ENCODE measurements at places on chromosomes 2 and 18. TPM values are rescaled to one million over a fixed set of nuclear protein-coding genes. Genes with fewer than 3 reads are reported as not detected.

DNA sequence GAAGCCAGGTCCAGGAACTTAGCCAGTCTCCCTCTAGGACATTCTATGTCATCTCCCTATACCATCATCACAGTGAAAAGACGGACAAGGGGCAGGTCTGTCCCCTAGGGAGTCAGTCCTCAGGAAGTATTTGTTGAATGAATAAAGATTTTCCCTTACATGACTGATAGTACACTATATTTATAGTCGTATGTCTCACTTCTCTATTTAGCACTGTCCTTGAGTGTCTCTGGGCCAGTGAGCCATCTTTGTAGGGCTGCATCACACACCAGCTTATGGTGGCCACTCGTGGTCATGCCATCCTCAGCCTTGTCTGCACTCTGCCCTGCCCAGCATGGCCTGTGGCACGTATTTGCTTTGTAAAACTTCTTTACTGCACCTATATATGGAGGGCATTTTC, 25.8 kb downstream of the PTPN18 start:
- DNase-seq, result no peak

Gene DYSF
- 15.4 TPM for polyA plus RNA-seq

Gene IL36A
- not detected for polyA plus RNA-seq

- DNase-seq, result no peak
These were observed 5.1 kb upstream of the PIEZO2 start for GRCh38 chr18:11154368-11154989.

DNA sequence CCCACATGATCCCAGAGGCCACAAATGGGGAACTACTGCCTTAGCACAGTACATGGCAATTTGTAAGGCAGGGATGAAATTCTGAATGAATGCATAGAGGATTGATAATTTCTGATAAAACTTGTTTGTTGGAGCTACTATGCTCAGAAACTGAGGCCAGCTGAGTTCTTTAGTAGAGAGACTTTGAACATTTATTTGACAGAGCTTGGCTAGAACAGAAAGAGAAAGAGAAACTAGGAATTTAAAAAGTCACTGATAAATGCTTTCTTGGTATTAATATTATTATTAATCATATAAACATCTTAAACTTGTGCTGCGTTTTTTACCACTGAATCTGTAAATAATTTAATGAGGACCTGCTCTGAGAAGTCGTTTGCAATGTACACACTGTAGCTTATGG, 923.7 kb upstream of the CNTNAP5 start:
- no peak for DNase-seq

Gene B3GNT7
- polyA plus RNA-seq, result 3.3 TPM

DNA sequence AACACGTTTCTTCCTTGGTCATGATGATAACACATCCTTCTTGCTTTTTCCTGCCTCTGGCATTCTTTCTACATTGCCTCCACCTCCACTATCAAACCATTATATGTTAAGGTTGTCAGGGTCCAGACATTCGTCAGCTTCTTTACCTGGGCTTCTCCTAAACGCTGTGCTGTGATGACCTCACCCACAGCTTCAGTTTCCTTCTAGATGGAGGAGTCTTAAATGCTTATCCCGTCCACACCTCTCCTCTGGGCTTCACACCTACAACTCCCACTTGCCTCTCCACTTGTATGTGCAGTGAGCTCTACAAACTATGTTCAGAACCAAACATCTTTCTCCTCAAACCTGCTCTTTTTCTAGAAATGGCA, 666 bp upstream of the STAT1 start:
- no peak for DNase-seq

Gene GCA
- polyA plus RNA-seq, result 39.0 TPM

DNA sequence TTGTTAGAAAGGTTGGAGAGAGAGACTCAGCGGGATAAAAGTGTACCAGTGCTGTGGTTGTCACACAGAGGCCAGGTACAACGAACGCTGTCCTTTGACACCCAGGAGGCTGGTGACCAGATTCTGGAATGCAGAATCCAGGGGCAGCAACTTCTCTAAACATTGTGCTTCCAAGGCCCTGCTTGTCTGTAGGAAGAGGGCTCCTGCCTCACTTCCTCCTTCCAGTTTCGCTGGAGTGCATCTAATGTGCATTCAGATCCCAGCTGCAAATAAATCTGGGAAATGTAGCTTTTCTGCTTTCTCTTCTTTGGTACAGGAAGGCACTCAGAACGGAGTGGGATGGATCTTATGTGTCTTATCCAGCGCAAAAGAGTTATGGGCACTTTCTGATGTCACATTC, 171.8 kb upstream of the ATP5MC3 start:
- DNase-seq, result no peak

DNA sequence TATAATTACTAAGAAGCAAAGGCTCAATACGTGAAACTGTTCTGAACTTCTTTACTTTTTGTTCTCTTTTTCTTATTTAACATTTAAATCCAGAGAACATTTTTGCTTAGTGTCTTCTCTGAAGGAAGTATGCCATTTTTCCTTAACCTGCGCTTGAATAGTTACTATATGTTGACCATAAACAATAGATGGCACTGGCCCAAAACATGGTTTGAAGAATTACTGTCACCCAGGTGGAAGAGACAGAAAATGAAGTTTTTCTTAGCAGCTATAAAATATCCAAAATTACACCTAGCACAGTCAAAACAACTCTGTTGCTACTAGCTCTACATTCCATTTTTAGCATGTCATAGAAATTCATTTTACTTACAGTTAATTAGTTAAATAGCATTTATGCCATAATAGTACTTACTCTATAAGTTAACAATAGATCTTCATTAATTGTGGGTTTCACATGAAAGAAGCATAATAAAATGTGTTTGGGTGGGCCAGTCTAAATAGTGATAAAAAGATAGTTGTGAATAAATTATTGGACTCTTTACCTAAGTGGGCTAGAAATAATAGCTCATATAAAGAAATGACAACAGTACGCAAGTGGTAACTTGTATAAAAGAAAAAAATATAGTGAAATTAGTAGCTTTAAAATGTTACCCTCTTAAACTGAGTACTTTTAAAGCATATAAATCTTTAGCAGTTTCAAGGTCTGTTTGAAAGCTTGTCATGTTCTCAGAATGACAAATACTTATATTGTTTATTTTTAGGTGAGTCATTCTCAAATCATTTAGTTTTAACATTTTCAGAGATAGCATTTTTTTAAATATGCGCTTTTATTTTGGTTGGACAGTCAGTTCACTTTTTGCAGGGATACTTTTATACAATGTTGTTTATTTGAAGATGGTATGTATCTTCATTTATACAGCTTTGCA, 3.7 kb downstream of the ETAA1 start:
- DNase-seq, result no peak

DNA sequence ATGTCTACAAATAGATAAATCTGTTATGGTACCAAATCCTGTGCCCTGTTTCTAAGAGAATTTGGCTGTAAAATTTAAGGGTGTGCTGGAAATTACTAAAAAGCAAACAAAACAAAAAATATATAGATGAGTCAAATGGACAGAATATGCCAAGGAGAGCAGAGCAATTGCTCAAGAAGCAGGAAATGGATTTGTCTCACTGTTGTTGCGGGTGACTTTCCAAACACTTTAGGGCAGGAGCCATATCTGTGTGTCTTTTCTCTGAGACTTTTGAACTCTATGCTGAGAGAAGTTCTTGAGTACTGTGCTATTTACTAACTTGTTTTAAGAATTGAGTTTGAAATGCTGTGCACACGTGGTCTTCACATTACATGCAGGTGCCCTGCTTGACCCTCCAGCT, 221.7 kb downstream of the PHLPP1 start:
- no peak for DNase-seq

Gene MLPH
- polyA plus RNA-seq, result 3.1 TPM

Gene TPRKB
- 75.2 TPM for polyA plus RNA-seq

Gene REG3G
- polyA plus RNA-seq, result not detected

DNA sequence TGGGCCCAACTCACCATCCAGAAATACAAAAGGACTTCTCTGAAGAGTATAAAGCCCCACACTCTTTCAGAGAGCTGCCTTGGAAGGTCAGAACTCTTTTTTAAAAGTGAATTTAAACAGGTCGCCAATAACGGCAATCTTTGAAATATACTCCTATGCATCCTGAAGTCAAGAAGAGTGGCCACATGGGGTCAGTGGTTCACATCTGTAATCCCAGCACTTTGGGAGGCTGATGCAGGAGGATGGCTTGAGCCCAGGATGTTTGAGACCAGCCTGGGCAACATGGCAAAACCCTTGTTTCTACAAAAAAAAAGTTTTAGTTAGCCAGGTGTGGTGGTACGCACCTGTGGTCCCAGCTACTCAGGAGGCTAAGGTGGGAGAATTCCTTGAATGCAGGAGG, 68.1 kb upstream of the FZD7 start:
- DNase-seq, result no peak

Gene MAP2
- polyA plus RNA-seq, result 9.4 TPM

GRCh38 chr2:120883607-120884440, 148.2 kb downstream of the GLI2 start:
- no peak for DNase-seq

Gene DYNAP
- not detected for polyA plus RNA-seq

GRCh38 chr2:176004934-176005333, 2.9 kb upstream of the LNPK start:
- no peak for DNase-seq

Gene FHOD3
- 2.3 TPM for polyA plus RNA-seq

- no peak for DNase-seq
These were observed 51.9 kb upstream of the RMP24 start for GRCh38 chr18:35920623-35921022.

GRCh38 chr2:160293391-160294091, 93.5 kb upstream of the ITGB6 start:
- peak; percentile 36 for DNase-seq

Gene MXD1
- polyA plus RNA-seq, result 11.0 TPM

GRCh38 chr2:156242874-156243273, 89.6 kb downstream of the NR4A2 start:
- DNase-seq, result no peak

DNA sequence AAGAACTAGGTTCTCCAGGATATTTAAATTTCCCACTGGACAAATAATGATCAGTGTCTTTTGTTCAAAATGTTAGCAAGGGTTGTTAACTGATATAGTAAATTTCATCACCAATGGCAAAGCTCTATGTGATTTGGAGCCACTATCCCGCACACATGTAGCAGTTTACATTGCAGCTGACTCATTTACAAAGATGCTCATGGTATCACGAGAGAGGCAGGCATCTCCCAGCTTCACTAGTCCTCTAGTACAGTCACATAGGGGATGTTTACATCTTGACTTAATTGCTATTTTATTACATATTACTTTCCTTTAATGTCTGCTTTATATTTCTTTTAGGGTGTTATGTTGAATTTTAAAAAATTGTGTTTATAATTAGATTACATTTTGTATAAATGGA, 30.7 kb downstream of the KCNE4 start:
- DNase-seq, result no peak

DNA sequence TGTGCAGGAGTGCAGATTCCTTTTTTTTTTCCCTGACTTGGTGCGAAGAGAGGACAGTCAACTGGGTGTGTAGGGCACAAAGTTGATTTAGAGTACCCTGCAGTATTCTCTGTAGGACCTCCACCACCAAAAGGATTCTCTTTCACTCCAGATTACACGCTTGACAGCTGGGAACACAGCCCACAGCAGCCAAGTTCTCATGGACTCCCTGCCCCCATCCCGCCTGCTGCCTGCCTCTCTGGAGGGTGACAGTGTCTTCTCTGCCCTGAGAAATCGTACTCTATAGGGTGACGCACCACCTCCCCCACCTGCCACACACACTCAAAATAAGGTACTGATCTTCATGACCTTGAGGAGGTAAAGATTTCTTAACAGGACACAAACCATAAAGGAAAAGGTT, 26.6 kb upstream of the IHH start:
- no peak for DNase-seq

GRCh38 chr2:66034467-66034866, 400.5 kb upstream of the MEIS1 start:
- no peak for DNase-seq
